Activated effector memory CD4-positive, alpha-beta T cell treated with anti-CD3 and anti-CD28 coated beads, Interleukin-2, amount 50 U/mL, for 16 hours (primary cell): ENCODE measurements at places on chromosomes 3 and 15.

DNA sequence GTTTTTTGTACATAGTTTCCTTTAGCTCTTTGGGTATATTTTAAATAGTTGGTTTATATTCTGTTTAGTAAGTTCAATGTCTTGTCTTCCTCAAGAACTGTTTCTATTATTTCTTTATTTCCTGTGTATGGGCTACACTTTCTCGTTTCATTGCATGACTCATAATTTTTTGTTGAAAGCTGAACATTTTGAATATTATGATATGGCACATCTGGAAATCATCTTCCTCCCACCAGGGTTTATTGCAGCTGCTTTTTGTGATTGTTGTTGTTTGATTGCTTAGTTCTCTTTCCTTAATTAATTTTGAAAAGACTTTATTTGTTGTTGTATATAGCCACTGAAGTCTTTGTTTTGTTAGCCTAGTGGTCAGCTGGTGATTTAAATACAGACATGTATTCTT is 43.8 kb downstream of the LSM3 start:
- no peak for DNase-seq

GRCh38 chr3:30012941-30013543 is 593.4 kb upstream of the TGFBR2 start:
- DNase-seq: peak; percentile 74

- DNase-seq: no peak
Measured at GRCh38 chr3:61559136-61559731, 2.1 kb upstream of the PTPRG start.

DNA sequence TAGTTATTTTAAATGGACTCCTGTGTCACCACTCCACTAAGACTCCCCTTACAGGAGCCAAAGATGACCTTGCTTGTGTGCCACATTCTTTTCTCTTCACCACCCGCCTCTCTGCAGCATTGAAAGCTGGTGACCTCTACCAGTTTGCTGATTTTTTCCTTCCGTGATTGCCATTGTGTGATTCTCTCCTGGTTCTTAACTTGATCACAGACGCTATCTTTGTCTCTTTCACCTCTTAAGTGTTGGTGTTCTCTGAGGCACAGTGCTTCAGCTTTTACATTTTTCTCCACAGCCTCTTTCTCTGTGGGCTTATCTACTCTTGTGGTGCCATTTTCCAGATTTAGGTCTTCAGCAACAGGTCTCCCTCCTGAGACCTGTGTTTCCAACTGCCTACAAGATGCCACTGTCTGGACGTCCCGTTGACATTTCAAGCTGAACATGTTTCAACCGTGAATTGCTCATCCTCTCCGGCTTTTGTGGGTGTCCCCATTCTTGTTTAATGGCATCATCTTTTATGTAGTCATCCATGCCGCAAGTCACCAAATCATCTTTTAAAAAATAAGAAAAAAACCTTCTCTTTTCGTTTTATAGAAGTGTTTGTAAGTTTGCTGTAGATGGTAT is 26.5 kb downstream of the IQGAP1 start:
- no peak for DNase-seq

DNA sequence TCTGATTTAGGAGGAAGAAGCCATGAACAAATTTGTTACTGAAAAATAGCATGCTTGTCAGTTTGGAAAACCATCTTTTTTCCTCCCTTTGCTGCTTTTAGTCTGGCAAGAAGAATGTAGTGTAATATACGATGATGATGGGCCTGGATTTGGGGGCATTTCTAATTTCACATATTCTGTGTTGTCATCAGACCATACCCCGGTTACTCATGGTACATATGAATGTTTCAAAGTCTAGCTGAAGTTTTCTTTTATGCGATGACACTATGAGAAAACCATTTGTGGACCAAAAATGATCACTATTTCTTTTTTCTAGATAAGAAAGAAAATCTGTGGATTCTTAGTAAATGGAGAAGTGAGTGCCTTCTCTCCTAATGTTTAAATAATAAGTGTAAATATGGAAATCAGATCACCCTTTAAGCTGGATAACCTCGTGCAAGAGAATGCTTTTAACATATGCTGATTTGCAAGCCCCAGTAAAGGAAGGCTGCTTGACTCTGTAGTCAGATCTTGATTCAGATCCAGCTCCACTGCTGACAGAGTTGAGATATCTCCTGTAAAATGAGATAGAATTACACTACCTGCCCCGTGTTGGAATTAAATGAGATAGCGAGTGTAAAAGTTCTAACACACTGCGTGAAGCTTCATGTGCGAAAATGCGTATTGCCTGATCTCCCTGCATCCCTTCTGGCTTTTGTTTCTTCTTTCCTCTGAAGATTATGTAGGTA is 3.0 kb downstream of the MEF2A start:
- no peak for DNase-seq

DNA sequence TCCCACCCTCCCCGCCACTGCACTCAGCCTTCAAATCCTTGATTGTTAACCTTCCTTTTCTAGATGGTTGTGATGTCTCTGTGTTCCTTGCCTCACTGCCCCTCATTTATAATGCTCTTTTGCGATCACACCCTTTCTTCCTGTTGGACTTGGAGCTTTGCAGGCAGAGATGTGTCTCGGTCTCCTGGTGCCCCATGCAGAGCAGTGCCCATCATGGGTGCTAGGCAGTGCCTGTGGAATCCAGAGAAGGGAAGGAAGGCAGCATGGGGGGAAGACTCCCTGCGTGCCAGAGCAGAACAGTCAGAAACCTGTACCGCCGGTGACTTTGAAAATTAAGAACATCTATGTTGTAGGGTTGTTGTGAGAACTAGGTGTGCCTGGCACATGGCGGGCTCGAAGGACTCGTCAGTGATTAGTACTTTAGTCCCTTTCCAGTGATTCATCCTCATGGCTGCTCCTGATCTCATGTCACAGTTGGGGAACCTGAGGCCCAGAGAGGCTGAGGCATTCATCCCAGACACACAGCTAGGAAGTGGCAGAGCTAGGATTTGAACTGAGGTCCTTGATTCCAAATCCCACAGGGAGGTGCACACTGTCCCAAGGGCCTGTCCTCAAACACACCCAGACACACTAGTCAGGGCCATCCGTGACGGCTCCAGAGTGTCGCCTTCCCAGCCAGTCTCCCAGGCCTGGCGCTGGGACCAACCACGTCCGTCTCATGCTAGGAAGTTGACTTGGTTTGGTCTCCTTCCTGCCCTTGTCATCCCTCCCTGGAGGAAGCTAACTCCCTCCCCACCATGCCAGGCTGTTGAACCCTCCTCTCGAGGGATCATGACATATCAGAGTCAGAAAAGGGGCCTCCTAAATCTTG is 58.3 kb downstream of the SMAD6 start:
- no peak for DNase-seq

- no peak for DNase-seq
Measured at GRCh38 chr3:98945101-98945524, 43.6 kb upstream of the DCBLD2 start.

DNA sequence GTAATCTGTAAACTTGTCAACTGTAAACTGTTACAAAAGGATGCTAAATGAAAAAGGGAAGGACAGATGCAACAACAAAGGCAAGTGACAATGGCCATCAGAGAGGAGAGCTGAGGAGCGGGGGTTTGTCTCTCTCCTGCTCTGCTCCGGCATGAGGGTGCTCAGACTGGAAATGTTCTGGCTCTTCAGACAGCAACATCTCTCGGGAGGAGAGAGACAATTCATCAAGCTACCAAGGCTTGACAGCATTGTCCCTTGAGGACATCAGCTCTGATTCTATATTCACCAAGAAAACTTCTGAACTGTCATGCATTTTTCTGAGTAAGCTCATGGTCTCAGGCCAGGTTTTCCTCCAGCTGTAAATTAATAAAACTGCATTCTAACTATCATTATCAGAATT is 408.2 kb downstream of the IGSF11 start:
- DNase-seq: no peak

DNA sequence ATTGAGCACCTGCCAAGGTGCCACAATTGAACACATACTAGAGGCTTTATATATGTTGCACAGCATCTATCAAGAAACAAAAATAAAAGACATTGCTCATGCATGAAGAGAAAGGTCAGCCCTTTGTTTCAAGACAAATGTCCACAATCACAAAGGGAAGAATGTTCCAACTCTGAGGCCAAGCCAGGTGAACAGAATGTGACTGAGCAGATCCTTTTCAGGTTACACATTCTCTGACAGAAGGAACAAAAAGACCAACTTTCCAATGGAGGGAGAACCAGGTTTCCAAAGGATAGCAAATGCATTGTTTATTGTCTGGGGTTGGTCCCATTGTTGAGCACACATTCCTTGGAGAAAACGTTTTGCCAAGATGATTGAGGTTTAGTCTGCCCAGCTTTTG is 50.2 kb upstream of the FAM174B start:
- DNase-seq: no peak

DNA sequence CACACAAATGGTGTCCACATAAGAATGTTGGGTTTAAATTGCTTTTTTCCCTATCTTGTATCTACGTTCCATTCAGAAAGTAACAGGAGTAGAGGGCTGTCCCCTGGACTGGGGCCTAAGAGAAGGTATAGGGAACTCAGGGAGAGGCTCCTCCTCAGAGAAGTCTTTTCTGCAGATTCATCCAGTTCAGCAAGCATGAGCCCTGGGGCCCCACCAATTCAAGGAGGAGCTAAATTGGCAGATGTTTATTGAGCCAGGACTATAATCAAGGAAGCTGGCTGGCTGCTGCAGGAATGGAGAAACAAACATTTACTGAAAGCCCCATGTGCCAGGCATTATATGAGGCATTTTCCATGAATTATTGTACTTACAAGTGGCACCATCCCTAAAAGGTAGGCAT is 22.1 kb upstream of the LARS2 start:
- no peak for DNase-seq
